ENCODE measurements at places on chromosomes 13 and 19.

GRCh38 chr19:6945733-6946132 is 58.4 kb downstream of the ADGRE1 start:
- DNase-seq: no peak

- no peak for DNase-seq
Measured at GRCh38 chr19:55253842-55254624, 4.8 kb downstream of the PPP6R1 start.

DNA sequence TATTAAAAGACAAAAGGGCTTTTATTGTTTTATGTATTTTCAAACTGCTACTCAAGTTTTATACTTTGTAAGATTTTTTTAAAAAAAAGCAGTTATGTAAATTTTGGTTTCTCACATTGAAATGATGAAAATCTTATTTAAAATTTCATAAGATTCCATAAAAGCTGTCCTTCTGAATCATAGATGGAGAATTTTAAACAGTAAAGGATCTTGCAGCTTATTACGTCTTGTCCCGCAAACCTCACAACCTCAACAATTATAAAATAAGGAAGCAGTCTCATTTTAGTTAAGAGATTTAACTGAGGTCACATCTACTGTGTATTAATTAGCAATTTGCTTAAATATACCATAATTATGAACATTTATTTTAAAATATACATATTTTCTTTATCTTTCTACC is 581.0 kb upstream of the SPRY2 start:
- DNase-seq: peak; percentile 37

DNA sequence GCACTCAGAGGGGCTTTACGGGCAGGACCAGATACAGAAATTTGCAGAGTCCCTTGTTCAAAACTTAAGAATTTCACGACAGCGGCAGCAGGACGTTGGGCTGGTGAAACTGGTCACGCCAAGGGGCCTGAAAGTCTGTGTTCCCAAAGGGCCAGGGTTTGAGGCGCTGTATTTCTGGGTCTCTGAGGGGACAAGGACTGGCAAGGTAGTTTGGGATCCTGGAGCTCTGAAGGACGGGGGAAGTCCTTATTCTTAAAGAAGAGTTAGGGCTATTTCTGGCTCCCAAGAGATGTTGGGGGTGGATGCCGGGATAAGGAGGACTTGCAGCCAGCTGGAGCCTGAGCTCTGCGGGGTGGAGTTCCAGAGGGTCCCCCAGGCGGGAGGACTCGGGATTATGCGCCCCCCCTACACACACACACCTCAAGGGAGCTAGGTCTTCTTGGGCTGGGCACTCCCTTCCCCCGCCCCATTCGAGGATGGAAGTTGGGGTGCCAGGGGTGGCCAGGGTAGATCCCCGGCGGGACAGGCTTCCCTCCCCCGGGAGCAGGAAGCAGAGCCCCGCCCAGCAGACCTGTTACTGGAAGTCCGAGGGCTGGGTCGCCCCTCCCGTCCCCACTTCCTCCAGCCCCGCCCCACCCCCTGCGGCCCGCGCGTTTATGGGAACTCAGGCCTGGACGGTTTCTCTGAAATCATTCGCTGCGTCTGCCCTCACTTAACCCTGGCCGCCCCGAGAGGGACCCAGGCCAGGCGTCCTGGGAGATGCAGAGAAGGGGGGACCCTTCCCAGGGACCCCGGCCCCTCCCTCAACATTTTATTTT is 5.6 kb downstream of the BCL3 start:
- peak; percentile 83 for DNase-seq

- DNase-seq: no peak
Measured at GRCh38 chr13:27311518-27312210, 41.0 kb downstream of the RASL11A start.
